ENCODE measurements at places on chromosomes 12 and 14. TPM values are rescaled to one million over a fixed set of nuclear protein-coding genes. Genes with fewer than 3 reads are reported as not detected.

The ACSS3 gene
- 3.2 TPM for total RNA-seq

The C1QL4 gene
- total RNA-seq: not detected

The SOX5 gene
- total RNA-seq: 0.15 TPM

The OR4L1 gene
- total RNA-seq: not detected

The JPH4 gene
- total RNA-seq: not detected

The TMEM253 gene
- total RNA-seq: not detected

The KIF5A gene
- 0.15 TPM for total RNA-seq

The TMEM179 gene
- total RNA-seq: 0.08 TPM

The INHBE gene
- 2.5 TPM for total RNA-seq

The IL22 gene
- total RNA-seq: not detected

The CPM gene
- total RNA-seq: 0.83 TPM

The PPP4R4 gene
- total RNA-seq: 10.4 TPM

The STON2 gene
- 0.23 TPM for total RNA-seq

The KRT1 gene
- total RNA-seq: not detected

The RPGRIP1 gene
- under 0.01 TPM for total RNA-seq

The CLEC6A gene
- not detected for total RNA-seq

The SMIM41 gene
- 0.15 TPM for total RNA-seq

The POMT2 gene
- 10.1 TPM for total RNA-seq

The CHGA gene
- 0.59 TPM for total RNA-seq

The ADAMTS20 gene
- total RNA-seq: not detected

The SAMD15 gene
- 2.0 TPM for total RNA-seq

The E2F7 gene
- 3.0 TPM for total RNA-seq

The TAS2R19 gene
- total RNA-seq: 4.3 TPM

The DDX24 gene
- 98.4 TPM for total RNA-seq

The LRP1-AS gene
- not detected for total RNA-seq

The GDF3 gene
- not detected for total RNA-seq

The TNFAIP2 gene
- 21.9 TPM for total RNA-seq

The CLEC2B gene
- total RNA-seq: 2.3 TPM

The MANSC1 gene
- total RNA-seq: 1.8 TPM

The AMDHD1 gene
- total RNA-seq: not detected

The SP1 gene
- 20.6 TPM for total RNA-seq

The GPR162 gene
- 4.3 TPM for total RNA-seq

The FSCB gene
- total RNA-seq: not detected

The AVPR1A gene
- not detected for total RNA-seq

The SERPINA9 gene
- not detected for total RNA-seq

The TRHDE gene
- total RNA-seq: 0.38 TPM

The ANKS1B gene
- total RNA-seq: 0.94 TPM

The GUCY2C gene
- total RNA-seq: not detected

The MNAT1 gene
- total RNA-seq: 11.9 TPM

The SIX6 gene
- not detected for total RNA-seq

The FOXN4 gene
- total RNA-seq: not detected

The SLC5A8 gene
- total RNA-seq: not detected

The KRT76 gene
- total RNA-seq: not detected

The SIRT4 gene
- 1.5 TPM for total RNA-seq

The CLEC4E gene
- total RNA-seq: not detected

All from smooth muscle cell of the coronary artery (primary cell).